ENCODE measurements at places on chromosomes 5 and 9. TPM values are rescaled to one million over a fixed set of nuclear protein-coding genes. Genes with fewer than 3 reads are reported as not detected.

WDR36 gene
- total RNA-seq: 11.0 TPM

LHX6 gene
- total RNA-seq: 5.0 TPM

DND1 gene
- 0.54 TPM for total RNA-seq

PCDHA5 gene
- 0.85 TPM for total RNA-seq

NR2F1 gene
- 3.4 TPM for total RNA-seq

PALM2AKAP2 gene
- total RNA-seq: 84.2 TPM

GRCh38 chr5:2253040-2253975 lies 370.6 kb upstream of the IRX4 start:
- no peaks in the 10 kb centered on the region for H3K4me1 ChIP-seq
- H3K27me3 ChIP-seq: no peaks in the 10 kb centered on the region
- H3K27ac ChIP-seq: no peak overlapping the region
- H3K36me3 ChIP-seq: no peaks in the 10 kb centered on the region
- H3K4me3 ChIP-seq: no peak overlapping the region

- H3K36me3 ChIP-seq: no peaks in the 10 kb centered on the region
- no peaks in the 10 kb centered on the region for H3K4me1 ChIP-seq
- no peak for DNase-seq
- H3K4me3 ChIP-seq: no peak overlapping the region
- no peaks in the 10 kb centered on the region for H3K27me3 ChIP-seq
Measured at GRCh38 chr5:15612915-15613635, 113.1 kb downstream of the FBXL7 start.

- no peak overlapping the region for H3K27ac ChIP-seq
- peaks cover 4% of the 10 kb centered on the region for H3K27me3 ChIP-seq
- peaks cover 9% of the 10 kb centered on the region for H3K4me1 ChIP-seq
- no peak overlapping the region for H3K4me3 ChIP-seq
- no peaks in the 10 kb centered on the region for H3K36me3 ChIP-seq
- DNase-seq: no peak
Measured at GRCh38 chr9:135979547-135980166, 18.5 kb upstream of the UBAC1 start.

DNA sequence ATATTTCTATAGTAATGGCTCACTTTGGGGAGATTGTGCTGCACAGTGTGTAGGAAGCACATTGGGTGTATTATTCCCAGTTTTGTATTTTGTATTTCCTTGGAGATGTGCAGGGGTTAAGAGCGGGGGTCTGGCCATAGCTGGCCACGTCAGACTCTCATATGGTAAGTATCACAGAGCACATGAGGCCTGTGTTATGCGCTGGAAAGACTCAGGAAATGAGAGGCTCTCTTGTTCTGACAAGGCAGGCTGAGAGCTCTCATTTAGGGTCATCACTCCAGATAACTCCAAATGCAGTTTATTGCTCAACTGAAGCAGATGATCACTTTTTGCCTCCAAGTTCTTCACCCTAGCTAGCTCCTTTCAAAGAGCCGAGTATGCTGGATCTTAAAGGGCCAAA lies 205.7 kb downstream of the NTRK2 start:
- DNase-seq: no peak
- no peak overlapping the region for H3K27ac ChIP-seq
- peaks cover 9% of the 10 kb centered on the region for H3K4me1 ChIP-seq

DNA sequence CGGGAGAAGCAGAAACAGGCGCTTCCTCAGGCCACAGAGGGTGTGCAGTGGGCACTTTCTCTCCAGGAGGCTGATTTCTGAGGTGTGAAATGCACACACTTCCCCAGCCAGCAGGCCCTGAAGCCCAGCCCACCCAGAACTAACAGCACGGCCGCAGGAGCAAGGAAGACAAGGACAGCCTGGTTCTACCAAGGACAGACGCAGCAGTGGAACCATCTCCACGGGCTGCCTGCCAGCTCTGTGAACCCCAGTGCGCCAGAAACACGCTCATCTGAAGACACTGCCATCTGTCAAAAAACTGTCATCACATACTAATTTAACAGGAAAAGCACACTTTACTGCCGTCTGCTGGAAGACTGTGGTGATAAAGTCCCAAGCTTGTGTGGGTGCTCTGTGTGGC lies 40.7 kb downstream of the MAPK9 start:
- DNase-seq: no peak
- H3K36me3 ChIP-seq: peaks cover 69% of the 10 kb centered on the region
- H3K27me3 ChIP-seq: no peaks in the 10 kb centered on the region
- no peak overlapping the region for H3K27ac ChIP-seq

GRCh38 chr5:149969181-149969930 lies 8.8 kb downstream of the SLC26A2 start:
- DNase-seq: no peak
- H3K36me3 ChIP-seq: no peaks in the 10 kb centered on the region
- no peaks in the 10 kb centered on the region for H3K4me1 ChIP-seq
- H3K27me3 ChIP-seq: no peaks in the 10 kb centered on the region
- H3K4me3 ChIP-seq: no peak overlapping the region

DNA sequence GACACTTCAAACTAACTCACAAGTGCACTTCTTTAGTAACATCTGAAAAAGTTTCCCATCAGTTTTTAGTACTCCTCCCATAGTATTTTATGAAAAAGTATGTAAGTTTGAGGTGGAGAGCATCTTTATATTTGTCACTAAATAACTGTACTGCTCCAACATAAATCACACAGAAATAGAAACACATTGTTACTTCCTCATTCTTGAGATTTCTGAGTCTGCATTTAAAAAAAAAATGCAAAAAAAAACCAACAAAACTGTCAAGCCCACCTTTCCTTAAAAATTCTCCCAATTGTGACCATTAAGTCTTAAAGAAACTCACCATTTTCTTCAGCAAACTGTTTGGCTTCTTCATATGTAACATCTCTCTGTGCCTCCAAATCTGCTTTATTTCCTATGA lies 18.7 kb downstream of the RAB14 start:
- H3K27me3 ChIP-seq: no peaks in the 10 kb centered on the region
- peaks cover 11% of the 10 kb centered on the region for H3K4me1 ChIP-seq
- peaks cover 10% of the 10 kb centered on the region for H3K36me3 ChIP-seq
- no peak overlapping the region for H3K27ac ChIP-seq
- no peak overlapping the region for H3K4me3 ChIP-seq
- no peak for DNase-seq

GRCh38 chr9:128091144-128091543 lies 23.1 kb downstream of the SLC25A25 start:
- no peak for DNase-seq
- H3K36me3 ChIP-seq: no peaks in the 10 kb centered on the region
- H3K4me1 ChIP-seq: peaks cover 50% of the 10 kb centered on the region
- no peaks in the 10 kb centered on the region for H3K27me3 ChIP-seq
- peak overlapping the region; percentile 39 for H3K4me3 ChIP-seq

- H3K36me3 ChIP-seq: no peaks in the 10 kb centered on the region
- no peaks in the 10 kb centered on the region for H3K27me3 ChIP-seq
- H3K4me1 ChIP-seq: peaks cover 4% of the 10 kb centered on the region
- H3K27ac ChIP-seq: no peak overlapping the region
- H3K4me3 ChIP-seq: no peak overlapping the region
- DNase-seq: no peak
Measured at GRCh38 chr5:131258733-131259132, 5.1 kb upstream of the CDC42SE2 start.

DNA sequence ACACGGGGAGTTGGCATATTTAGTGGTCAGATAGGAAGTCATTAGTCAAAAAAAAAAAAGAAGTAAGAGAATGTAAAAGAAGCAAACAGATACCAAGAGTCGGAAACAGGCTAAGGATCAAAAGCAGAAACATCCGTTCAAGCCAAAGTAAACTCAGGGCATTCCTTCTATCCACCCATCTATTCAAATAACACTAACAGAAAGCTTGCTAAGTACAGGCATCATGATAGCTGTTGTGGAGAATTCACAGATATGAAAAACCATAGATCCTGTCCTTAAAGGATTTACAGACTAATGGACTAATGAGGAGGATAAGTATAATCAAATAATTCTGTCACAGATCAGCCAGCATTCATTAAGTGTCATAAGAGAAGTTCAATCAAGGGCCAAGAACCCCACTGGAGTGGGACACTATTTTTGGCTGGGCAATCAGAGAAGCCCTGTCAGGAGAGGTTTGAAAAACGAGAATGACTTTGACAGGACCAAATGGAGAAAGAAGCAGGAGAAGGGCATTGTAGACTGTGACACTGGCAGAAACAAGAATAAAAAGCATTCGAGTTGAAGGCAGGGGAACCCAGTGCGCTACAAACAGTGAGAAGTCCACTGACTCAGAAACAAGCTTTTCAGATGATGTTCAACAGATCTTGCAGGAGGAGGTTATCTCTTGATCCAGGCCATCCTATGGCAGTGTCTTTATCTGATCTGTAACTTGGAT lies 154.2 kb upstream of the TSLP start:
- H3K36me3 ChIP-seq: no peaks in the 10 kb centered on the region
- no peaks in the 10 kb centered on the region for H3K27me3 ChIP-seq
- no peak overlapping the region for H3K4me3 ChIP-seq
- DNase-seq: no peak

- no peak overlapping the region for H3K4me3 ChIP-seq
- no peaks in the 10 kb centered on the region for H3K4me1 ChIP-seq
- DNase-seq: no peak
- H3K36me3 ChIP-seq: no peaks in the 10 kb centered on the region
Measured at GRCh38 chr9:82308836-82309235, 320.3 kb downstream of the SPATA31D1 start.

DNA sequence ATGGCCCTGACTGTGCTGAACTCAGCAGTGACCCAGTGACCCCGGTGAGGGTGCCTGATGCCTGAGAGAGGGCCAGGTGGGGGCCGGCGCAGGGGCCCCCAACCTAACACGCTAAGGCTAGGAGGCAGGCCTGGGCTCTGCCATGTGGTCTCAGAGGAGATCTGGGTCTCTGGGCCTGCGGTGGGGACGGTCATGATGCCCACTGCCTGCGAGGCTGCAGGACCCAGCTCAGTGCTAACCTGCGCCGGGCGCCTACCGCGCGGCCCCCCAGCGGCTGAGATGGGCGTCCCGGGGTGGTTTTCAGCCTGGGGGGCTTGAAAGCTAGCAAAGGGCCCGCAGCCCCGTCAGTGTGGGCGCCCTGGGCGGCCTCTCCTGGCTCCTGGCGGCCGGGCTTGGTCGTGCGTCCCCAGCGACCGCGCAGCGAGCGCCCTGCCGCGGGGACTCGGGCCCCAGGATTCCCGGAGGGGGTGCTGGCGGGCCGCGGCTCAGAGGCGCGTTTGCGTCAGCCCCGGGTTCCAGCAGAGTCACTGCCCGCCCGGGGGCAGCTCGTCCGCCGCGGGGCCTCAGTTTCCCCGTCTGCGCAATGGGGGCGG lies 2.5 kb downstream of the EGFL7 start:
- H3K4me1 ChIP-seq: no peaks in the 10 kb centered on the region
- no peak overlapping the region for H3K27ac ChIP-seq
- H3K4me3 ChIP-seq: peak overlapping the region; percentile 65
- H3K27me3 ChIP-seq: no peaks in the 10 kb centered on the region
